T-helper 1 cell (primary cell): ENCODE measurements at places on chromosomes 7 and 10.

- DNase-seq = no peak
Observed at GRCh38 chr10:91570220-91570619, 62.7 kb downstream of the PPP1R3C start.

DNA sequence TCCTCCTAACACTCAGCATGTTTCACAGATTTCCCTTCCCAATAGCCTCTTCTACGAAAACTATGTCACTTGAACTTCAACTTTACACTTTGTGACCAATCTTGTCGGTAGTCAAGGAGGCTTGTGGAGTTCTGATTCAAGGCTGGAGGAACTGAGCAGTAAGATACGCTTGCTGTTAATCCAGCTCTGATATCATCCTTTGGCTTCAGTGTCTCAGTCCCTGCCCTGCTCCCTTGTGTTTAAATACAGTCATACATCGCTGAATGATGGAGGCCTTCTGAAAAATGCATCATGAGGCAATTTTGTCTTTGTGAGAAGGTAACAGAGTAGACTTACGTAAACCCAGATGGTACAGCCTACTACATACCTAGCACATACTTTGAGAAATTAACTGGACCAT is 173.6 kb downstream of the RNF133 start:
- DNase-seq = no peak

GRCh38 chr7:25596443-25596842 is 368.2 kb upstream of the NPVF start:
- DNase-seq = no peak

GRCh38 chr10:132943058-132943790 is 854 bp upstream of the CFAP46 start:
- DNase-seq = no peak

GRCh38 chr10:17213646-17214349 is 12.3 kb upstream of the TRDMT1 start:
- DNase-seq = no peak

- DNase-seq = no peak
Observed at GRCh38 chr7:129227646-129228578, 3.1 kb downstream of the AHCYL2 start.
